ENCODE measurements at places on chromosomes 13 and 19. TPM values are rescaled to one million over a fixed set of nuclear protein-coding genes. Genes with fewer than 3 reads are reported as not detected.

The OR4F17 gene
- total RNA-seq = not detected

DNA sequence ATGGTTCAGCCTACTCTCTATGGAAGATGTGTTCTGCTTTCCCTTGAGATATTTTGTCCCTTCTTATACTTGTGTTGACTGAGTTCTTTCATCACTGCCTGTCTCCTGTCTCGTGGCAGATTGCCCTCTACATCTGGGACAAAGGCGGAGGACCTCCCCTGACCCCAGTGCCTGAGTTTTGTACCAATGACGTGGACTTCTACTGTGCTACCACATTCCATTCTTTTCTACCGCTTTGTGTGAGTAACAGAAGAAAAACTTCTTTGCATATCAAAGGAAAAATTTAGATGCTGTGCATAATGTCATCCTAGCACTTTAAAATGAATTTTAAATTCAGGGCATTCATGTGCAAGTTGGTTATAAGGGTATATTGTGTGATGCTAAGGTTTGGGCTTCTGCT, 74.6 kb downstream of the B3GLCT start:
- H3K4me1 ChIP-seq = no peaks in the 10 kb centered on the region
- no peaks in the 10 kb centered on the region for H3K27me3 ChIP-seq
- H3K27ac ChIP-seq = no peak overlapping the region

GRCh38 chr19:46353730-46354528, 7.0 kb downstream of the PPP5C start:
- H3K36me3 ChIP-seq = peaks cover 38% of the 10 kb centered on the region
- peak overlapping the region; percentile 46 for H3K27ac ChIP-seq
- peaks cover 59% of the 10 kb centered on the region for H3K4me1 ChIP-seq
- H3K27me3 ChIP-seq = no peaks in the 10 kb centered on the region

DNA sequence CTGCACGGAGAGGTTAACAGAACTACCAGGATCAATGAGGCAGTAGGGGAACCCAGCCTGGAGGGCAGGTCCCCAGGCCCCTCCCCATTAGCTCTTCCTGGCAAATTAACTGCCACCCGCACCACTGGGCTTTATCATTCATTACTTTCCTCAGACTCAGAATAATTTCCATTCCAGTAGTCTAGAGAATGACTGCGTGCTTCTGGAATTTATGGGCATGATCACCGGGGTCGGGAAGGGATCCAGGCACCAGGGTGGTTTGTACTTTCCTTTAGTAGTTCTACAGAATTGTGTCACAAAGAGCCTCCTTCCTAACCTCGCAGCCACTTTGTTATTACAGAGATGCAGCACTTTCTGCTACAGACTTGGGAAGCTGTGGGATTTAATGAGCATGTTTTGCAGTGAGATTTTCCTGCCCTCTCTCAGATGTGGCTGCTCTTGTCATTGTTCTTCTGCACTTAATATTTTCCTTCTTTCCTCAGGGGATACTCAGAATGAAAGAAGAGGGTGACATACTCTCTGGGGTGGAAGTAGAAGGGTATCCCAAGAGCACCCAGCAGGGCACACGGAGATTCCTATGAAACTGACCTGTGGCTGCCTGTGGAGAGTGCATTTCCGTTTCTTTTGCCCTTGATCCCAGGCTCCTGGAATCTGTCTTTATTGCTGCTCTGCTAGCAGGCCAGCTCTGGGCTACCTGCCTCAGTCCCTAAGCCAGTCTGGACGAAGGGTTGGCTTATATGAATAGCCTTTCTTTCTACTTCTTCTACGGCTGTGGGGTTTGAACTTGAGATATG, 285.0 kb upstream of the SLC10A2 start:
- no peaks in the 10 kb centered on the region for H3K36me3 ChIP-seq
- no peak overlapping the region for H3K4me3 ChIP-seq
- H3K4me1 ChIP-seq = no peaks in the 10 kb centered on the region

The ZNF700 gene
- 16.9 TPM for total RNA-seq

The ACER1 gene
- total RNA-seq = not detected
